ENCODE measurements at places on chromosomes 12 and 14. TPM values are rescaled to one million over a fixed set of nuclear protein-coding genes. Genes with fewer than 3 reads are reported as not detected.

DNA sequence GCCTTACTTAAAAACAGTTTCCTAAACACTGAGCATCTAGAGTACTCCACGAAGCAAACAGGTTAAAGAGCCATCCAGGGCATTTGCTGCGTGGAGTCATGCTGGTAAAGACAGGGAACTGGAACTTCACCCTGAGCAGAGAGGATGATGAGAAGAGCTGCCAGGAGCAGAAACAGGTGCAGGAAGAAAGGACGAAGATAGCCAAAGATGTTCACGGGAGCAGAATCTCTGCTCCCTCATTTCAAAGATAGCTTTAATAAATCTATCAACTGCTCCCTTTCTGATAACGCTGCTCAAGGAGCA, 280.8 kb upstream of the FKBP4 start:
- H3K36me3 ChIP-seq: no peaks in the 10 kb centered on the region
- peaks cover 8% of the 10 kb centered on the region for H3K27me3 ChIP-seq
- DNase-seq: no peak
- H3K27ac ChIP-seq: no peak overlapping the region

DNA sequence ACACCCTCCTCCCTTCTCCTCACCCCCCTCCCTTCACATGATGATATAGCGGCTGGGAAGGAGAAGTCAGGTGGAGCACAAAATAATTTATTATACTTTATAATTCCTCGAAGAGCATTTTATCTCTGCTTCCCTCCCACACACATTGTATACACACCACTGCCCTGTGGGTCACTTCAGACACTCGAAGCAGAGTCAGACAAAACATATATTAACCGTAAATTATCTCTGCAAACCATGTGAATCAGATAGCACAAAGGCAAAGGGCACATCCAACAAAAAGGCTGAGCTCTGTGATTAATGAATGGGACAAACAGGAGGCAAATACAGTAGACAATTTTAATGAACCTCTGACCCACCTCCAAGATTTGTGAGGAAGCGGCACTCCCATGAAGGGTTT, 450.7 kb downstream of the GALC start:
- H3K27me3 ChIP-seq: peaks cover 2% of the 10 kb centered on the region
- no peak for DNase-seq
- no peak overlapping the region for H3K27ac ChIP-seq
- H3K36me3 ChIP-seq: peaks cover 5% of the 10 kb centered on the region
- no peaks in the 10 kb centered on the region for H3K4me1 ChIP-seq

DNA sequence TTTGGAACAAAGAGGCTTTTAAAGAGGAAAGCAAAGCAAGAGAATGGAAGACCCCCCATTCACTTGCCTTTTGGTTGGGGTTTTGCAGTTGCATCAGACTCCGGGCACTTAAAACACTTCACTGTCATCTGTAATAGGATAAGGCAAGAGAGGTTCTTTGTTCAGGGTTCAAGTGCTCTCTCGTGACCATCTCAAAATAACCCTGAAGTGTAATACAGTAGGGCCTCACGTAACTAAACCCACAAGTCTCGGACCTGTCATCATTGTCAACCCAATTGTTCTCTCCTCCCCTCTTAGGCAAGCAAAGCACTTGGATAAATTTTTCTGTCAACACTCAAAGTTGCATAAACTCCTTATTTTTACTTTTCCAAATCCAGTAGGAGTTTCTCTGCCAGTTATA, 26.9 kb upstream of the MYBPC1 start:
- H3K27me3 ChIP-seq: no peaks in the 10 kb centered on the region
- H3K4me1 ChIP-seq: no peaks in the 10 kb centered on the region
- H3K36me3 ChIP-seq: no peaks in the 10 kb centered on the region
- DNase-seq: no peak
- no peak overlapping the region for H3K27ac ChIP-seq

The PRB2 gene
- not detected for total RNA-seq

The LHX5 gene
- 3.1 TPM for total RNA-seq

The PRKD1 gene
- 0.54 TPM for total RNA-seq

The CIDEB gene
- total RNA-seq: 1.8 TPM
